Liver (tissue), 10 donors: ENCODE measurements at places on chromosomes 5 and 9. TPM values are rescaled to one million over a fixed set of nuclear protein-coding genes. Genes with fewer than 3 reads are reported as not detected.

The SPINK4 gene
- not detected for polyA plus RNA-seq

GRCh38 chr5:16812911-16813310 lies 123.2 kb downstream of the MYO10 start:
- no peaks in the 10 kb centered on the region for H3K36me3 ChIP-seq
- H3K27ac ChIP-seq = no peak overlapping the region
- DNase-seq = no peak
- H3K27me3 ChIP-seq = no peaks in the 10 kb centered on the region
- H3K4me3 ChIP-seq = no peak overlapping the region
- H3K4me1 ChIP-seq = no peaks in the 10 kb centered on the region

The TMEM215 gene
- not detected for polyA plus RNA-seq

The FLT4 gene
- polyA plus RNA-seq = 2.0 TPM

- no peak for DNase-seq
- no peak overlapping the region for H3K27ac ChIP-seq
- no peaks in the 10 kb centered on the region for H3K27me3 ChIP-seq
- no peaks in the 10 kb centered on the region for H3K36me3 ChIP-seq
- H3K4me3 ChIP-seq = no peak overlapping the region
Measured at GRCh38 chr5:9057406-9058000, 488.4 kb downstream of the SEMA5A start.

- H3K36me3 ChIP-seq = no peaks in the 10 kb centered on the region
- DNase-seq = no peak
- H3K4me1 ChIP-seq = peaks cover 2% of the 10 kb centered on the region
- no peak overlapping the region for H3K27ac ChIP-seq
- H3K27me3 ChIP-seq = no peaks in the 10 kb centered on the region
- peak overlapping the region; percentile 14 for H3K4me3 ChIP-seq
Measured at GRCh38 chr5:125700380-125700861, 722.8 kb upstream of the GRAMD2B start.

DNA sequence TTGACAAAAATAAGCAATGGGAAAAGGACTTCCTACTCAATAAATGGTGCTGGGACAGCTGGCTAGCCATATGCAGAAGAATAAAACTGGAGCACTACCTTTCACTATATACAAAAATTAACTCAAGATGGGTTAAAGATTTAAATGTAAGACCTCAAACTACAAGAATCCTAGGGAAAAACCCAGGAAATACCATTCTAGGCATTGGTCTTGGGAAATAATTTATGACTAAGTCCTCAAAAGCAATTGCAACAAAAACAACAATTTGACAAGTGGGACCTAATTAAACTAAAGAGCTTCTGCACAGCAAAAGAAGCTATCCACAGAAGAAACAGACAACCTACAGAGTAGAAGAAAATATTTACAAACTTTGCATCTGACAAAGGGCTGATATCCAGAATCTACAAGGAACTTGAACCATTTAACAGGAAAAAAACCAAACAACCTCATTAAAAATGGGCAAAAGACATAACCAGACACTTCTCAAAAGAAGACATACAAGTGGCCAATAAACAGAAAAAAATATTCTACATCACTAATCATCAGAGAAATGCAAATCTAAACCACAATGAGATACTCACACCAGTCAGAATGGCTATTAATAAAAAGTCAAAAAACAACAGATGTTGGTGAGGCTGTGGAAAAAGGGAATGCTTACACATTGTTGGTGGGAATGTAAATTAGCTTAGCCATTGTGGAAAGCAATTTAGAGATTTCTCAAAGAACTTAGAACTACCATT lies 75.2 kb upstream of the CPEB4 start:
- H3K27me3 ChIP-seq = no peaks in the 10 kb centered on the region
- H3K36me3 ChIP-seq = no peaks in the 10 kb centered on the region
- DNase-seq = no peak
- H3K4me1 ChIP-seq = no peaks in the 10 kb centered on the region

DNA sequence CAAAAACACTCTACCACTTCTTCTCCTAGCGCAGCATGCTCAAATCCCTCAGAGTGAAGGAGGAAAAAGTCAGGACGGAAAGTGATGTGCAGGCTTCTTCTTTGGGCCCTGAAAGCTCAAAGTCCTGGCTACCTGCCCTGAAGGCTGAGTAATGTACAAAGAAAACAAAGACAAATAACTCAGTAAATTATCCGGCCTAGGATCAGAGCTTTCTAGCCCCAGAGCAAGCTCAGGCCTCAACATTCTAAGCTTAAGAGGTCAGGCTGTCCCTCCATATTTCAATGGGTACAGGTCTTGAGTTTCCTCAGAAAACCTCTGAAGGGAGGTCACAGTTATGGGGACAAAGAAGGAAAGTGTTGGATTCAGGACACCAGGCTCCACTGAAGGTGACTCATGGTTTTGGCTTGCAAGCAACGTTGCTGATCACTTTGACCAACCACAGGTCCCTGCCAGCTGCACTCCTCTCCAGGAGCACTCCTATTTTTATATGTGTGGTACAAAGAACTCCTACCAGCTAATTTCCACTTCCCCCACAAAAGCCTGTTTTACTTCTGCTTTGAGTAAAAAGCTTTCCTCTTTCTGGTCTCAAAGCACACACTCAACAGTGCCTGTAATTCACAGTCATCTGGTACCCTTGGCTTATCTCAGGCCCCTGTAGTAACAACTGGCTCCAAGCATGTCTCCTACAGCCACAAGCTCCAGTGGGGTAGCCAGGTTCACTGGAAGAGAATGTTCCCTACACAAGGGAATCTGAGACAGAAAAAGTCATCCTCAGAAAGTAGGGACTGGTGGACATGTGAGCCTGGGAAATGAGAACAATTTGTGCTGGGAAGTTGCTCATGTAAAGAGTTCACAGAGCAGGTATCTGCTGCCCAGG lies 115.7 kb downstream of the UGCG start:
- H3K4me3 ChIP-seq = no peak overlapping the region
- H3K36me3 ChIP-seq = no peaks in the 10 kb centered on the region
- peak overlapping the region; percentile 59 for H3K27ac ChIP-seq
- no peak for DNase-seq
- H3K27me3 ChIP-seq = no peaks in the 10 kb centered on the region
- peaks cover 3% of the 10 kb centered on the region for H3K4me1 ChIP-seq
